AG10803 (cell line): ENCODE measurements at places on chromosomes 1 and 21.
A peak's percentile ranks its signal among the peaks of the same experiment; 100 is the strongest.

GRCh38 chr1:229286099-229286766 is 15.3 kb downstream of the RAB4A start:
- no peak for DNase-seq

GRCh38 chr1:43565600-43566360 is 35.1 kb downstream of the PTPRF start:
- DNase-seq = peak; percentile 47

DNA sequence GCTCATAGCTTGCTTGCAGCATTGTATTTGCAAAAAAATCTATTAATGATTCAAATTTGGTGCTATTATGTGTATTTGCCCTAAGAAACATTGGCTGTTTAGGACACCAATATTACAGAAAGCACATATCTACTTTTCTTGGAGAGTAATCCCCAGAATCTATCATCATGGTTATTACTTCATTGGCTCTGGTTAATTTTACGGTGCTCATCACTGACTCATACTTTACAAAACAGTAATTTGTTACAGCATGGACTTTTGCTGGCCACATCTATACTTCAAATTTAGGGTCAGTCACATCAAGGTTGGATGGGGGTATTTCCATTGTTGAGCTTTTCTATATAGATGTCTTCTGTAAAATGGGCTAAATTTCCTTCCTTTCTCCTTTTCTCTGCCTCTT is 45.7 kb downstream of the SH3GLB1 start:
- DNase-seq = no peak

- DNase-seq = no peak
Measured at GRCh38 chr1:42953182-42954180, 5.2 kb downstream of the SLC2A1 start.

DNA sequence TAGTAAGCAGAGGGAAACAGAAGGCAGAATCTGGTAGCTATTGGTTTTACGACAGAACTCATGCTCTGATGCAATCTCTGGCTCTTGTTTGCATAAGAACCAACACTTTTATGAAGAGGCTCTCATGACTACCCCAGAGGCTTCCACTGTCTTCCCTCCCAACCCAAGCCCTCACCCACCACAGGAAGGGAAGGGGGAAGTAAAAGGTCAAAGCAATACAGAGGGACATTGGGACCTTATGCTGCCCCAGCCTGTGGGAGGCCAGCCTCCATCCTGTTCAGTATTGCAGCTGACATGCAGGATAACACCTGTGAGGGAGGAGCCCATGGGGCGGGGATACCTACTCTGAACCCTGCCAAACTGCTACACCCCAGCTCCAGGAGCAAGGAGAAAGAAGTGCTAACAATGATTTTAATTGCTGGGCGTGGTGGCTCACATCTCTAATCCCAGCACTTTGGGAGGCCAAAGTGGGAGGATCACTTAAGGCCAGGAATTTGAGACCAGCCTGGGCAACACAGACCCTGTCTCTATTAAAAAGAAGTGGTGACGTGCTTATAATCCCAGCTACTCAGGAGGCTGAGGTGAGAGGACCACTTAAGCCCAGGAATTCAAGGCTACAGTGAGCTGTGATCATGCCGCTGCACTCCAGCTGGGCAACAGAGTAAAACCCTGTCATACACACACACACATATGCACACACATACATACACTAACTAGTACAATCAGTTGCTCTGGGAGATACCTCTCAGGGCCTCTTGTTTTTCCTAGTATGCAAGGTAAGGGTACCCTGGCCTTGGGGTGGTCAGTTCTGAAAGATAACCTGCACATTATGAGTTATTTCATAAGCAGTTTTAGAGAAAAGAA is 9.5 kb downstream of the MR1 start:
- DNase-seq = peak; percentile 49

DNA sequence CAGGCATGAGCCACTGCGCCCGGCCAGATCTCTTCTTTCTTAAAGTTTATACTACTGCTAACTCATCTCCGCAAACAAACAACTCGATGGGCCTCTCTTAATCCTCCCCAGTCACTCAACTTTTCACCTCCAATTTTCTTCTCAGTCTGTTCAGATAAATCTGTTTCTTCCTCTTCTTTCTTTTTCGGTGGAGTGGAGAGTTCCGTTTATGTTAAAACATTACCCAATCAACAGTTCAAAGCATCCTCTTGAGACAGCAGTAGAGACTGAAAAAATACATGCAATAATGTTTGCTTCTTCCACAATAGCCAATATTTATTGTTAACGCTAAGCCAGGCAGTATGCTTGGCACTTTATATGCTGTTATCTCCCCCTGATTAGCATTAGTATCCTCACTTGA is 1.4 kb upstream of the ANKRD13C start:
- DNase-seq = no peak

DNA sequence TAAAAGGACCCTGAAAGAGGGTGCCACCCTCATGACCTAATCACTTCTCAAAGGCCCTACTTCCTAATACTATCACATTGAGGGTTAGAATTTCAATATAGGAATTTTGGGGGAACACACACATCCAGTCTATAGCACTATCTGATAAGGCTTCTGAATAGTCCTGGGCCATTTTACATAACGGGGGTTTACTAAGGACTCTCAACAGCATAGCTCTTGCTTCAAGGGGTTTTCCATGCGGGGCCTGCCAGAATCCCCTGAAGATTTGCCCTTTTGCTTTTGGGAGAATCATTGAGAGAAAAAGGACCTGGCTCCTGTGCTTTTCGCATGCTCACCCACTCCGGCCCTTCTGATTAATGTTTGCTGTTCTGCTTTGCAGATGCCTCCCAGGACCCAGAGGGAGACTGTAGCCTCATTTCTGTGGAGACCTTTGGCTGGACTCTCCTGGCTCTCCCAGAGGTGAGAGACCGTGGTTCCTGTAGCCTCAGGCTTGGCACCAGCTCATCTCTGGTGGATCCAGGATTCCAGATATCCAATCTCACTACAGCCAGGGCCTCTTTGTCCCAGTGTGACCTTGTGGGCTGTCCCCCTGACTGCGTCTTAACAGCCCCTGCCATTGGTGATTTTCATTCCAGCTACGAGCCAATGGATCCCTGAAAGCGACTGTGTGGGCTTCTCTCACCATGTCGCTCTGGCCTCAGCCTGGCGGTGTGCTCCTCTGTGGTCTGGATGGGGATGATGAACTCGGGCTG is 72.6 kb downstream of the DDR2 start:
- DNase-seq = no peak

DNA sequence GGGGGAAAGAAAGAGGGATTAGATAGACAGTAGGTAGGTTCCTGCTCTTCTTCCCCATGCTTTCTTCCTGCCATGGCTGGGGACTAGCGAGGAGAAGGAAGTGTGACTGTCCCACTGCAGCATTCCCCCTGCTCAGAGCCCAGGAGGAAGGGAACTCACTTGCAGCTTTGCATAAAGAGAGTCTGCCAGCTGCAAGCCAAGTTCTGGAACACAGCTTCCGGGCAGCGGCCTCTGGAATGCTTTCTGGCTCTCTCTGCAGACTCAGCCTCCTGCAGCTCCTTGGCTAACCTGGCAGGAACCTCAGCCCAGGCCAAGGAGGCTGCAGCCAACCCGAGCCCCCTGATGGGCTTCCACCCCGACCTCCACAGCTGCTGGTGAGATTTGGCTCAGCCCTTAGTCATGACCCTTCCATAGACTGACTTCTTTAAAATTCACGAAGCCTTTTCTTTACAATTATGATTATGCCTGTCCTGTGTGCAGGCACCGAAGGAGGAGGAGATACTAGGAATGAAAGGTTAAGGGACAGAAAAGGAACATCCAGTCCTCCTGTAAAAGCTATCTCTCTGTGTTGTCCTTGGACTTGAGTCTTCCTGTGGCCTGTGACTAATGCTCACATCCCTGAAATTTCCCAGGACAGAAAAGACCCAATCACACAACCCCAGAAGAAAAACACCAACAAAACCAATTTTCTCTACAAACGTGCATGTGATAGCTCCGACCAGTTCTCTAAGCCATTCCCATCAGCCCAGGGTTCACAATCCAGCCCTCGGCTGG is 108.2 kb upstream of the OLIG2 start:
- DNase-seq = peak; percentile 22

DNA sequence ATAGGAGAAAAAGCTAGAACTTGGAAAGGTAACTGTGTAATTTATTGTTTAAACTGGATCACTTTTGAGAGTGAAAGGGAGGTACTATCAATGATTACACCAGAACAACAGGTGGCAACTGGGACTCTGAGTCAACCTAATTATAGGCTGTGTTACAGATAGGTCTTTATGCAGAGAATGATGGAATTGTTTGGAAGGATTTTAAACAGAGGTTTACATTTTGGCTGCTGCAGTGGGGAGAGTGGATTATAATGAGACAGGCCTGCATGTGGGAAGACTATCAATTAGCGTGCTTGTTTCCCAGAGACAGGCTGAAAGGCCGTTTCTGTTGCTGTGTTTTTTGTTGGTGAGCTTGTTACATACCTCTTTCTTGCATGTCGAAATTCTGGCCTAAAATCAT is 432.9 kb downstream of the PLA2G4A start:
- no peak for DNase-seq

- DNase-seq = no peak
Measured at GRCh38 chr1:196366817-196367495, 241.3 kb downstream of the KCNT2 start.

DNA sequence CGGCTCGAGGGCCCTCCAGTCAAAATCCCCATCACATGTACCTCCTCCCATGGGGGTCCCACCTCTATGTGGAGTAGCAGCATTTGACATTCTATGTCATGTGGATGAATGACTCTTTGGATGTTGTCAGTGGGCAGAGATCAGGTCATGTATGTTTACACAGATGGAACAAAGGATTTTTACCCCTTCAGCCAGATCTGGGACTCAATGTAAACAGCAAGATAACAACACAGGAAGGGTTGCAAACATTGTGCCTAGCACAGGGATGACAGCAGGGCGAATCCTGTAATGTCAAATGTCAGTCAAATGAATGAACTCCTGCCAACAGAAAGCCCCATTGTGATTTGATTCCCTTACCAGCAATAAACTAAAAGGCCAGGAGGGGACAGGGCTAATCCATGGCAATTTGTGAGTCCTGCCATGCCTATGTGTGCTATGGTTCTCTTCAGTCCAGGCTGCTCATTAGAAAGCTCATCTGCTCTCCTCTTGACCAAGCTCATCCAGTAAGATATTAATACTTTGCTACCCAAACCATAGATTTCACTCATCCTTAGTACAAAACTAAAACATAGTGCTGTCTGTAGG is 60.3 kb downstream of the PGBD5 start:
- DNase-seq = no peak

DNA sequence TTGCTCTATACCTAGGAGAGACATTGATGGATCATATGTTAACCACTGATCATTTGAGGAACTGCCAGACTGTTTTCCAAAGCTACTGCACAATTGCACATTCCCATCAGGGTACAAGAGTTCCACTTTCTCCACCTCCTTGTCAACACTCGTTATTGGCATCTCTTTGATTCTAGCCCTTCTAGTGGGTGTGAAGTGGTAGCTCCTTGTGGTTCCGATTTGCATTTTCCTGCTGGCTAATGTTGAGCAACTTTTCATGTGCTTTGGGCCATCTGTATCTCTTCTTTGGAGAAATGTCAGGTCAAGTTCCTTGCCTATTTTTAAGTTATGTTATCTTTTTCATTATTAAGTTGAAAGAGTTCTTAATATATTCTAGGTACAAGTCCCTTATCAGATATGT is 90.1 kb downstream of the DMRTB1 start:
- peak; percentile 40 for DNase-seq

DNA sequence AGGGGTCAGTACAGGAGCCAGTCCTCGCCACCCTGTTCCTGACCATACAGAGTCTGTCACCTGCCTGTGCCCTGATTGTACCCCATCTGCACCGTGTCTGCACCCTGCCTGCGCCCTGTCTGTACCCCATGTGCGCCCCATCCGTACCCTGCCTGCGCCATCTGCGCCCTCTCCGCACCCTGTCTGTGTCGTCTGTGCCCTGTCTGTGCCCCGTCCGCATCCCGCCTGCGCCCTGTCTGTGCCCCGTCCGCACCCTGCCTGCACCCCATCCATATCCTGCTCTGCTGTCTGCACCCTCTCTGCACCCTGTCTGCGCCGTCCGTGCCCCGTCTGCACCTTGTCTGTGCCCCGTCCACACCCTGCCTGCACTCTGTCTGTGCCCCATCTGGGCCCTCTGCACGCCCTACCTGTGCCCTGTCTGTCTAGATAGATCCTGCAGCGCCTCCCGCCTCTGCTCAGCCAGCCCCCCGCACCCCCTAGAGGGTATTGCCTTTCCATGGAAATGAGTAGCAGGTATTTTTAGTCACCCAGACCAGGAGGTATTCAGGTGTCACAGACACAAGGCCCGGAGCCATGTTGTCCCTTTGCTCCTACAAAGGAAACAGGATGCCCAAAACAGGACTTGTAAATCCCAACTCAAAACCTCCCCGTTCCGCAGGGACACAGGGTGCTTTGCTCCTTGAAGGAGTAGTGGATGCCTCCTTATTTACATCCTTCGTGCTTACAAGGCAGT is 7.7 kb upstream of the NPHP4 start:
- no peak for DNase-seq

DNA sequence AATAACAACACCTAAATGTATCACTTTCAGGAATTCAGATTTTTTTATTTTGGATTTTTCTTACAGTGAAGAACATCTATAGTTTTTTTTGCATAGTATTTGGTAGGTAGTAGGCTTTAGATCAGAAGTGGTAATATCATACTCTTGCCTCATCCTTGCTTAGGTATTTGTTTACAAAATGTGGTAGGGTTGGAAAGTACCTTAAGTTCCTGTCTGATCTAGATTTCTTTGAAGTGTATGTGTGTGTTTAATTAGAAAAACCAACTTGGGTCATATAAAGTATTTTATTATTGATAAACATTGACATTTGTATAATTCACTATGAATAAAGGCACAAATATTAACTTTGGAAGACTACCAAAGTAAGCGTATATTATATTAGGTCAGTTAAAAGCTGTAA is 85.3 kb upstream of the GPR88 start:
- DNase-seq = no peak

- DNase-seq = no peak
Measured at GRCh38 chr1:27885114-27885528, 12.8 kb downstream of the THEMIS2 start.

DNA sequence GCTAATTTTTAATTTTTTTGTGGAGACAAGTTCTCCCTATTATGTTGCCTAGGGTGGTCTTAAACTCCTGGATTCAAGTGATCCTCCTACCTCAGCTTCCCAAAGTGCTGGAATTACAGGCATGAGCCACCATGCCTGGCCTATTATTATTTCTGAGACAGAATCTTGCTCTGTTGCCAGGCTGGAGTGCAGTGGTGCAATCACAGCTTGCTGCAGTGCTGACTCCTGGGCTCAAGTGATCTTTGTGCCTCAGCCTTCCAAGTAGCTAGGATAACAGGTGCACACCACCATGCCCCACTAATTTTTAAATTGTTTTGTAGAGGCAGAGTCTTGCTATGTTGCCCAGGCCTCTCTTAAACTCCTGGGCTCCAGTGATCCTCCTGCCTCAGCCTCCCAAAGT is 196.3 kb downstream of the CAMTA1 start:
- DNase-seq = no peak

- no peak for DNase-seq
Measured at GRCh38 chr1:33867684-33868083, 3.8 kb downstream of the HMGB4 start.

- DNase-seq = peak; percentile 92
Measured at GRCh38 chr1:206001476-206001888, 1.7 kb downstream of the RAB7B start.
